Dermis microvascular lymphatic vessel endothelial cell (primary cell): ENCODE measurements at places on chromosomes 13 and 19. TPM values are rescaled to one million over a fixed set of nuclear protein-coding genes. Genes with fewer than 3 reads are reported as not detected.

TEAD2 gene
- total RNA-seq = 57.4 and 72.2 TPM in 2 replicates

NTF4 gene
- total RNA-seq = not detected in 2 replicates

DIRAS1 gene
- 0.13 TPM in 2 replicates for total RNA-seq

OR10H1 gene
- not detected in 2 replicates for total RNA-seq

FFAR2 gene
- not detected in 2 replicates for total RNA-seq

CGB3 gene
- not detected in 2 replicates for total RNA-seq

KLK5 gene
- not detected in 2 replicates for total RNA-seq

KLK6 gene
- not detected in 2 replicates for total RNA-seq

ZNF552 gene
- 7.2 and 7.5 TPM in 2 replicates for total RNA-seq

CD33 gene
- total RNA-seq = under 0.01 TPM in 1 of 2 replicates, not detected in the other

IER2 gene
- total RNA-seq = 18.6 and 31.1 TPM in 2 replicates

DNA sequence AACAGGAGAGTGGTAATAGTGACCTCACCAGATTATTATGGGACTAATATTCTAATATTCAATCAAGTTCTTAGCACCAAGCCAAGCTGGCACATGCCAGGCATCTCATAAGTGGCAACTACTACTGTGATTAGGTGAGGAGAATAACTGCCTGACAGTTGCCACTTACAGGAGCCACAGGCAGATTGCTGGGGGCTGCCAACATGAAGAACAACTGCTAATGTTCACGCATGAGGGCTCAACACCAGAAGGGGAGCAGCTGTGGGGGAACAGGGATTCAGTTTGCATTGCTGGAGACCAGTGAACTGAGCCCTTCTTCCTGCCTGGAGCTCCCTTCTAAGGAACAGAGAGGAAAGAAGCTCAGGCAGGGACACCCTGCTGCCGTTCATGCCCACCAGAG, 504.5 kb downstream of the FOXO1 start:
- no peak for DNase-seq

GRCh38 chr19:42115219-42115618, 17.0 kb downstream of the POU2F2 start:
- DNase-seq = no peak

DNA sequence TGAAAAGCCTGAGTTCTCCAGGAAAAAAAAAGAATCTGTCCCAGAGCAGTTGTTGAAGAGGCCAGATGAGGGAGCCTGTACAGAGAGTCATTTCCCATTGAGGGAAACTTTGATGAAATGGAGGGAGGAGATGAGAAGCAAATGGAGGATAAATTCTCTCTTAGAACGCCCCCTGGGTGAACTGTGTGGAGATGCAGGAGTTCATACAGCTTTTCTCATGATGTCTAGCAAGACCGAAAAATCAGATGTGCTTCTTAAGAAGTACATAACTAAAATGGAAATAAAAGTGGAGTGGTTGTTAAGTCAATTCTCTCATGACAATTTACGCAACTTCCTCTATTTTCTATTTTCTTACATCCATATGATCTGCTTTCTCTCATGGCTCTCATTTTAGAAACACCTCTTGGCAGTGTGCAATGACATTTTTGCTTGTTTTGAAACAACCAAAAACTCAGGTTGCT, 1263.1 kb downstream of the PCDH9 start:
- peak; percentile 64 for DNase-seq

- no peak for DNase-seq
Measured at GRCh38 chr19:32566246-32566830, 14.7 kb upstream of the PDCD5 start.

- no peak for DNase-seq
Measured at GRCh38 chr19:46603752-46604231, 2.7 kb downstream of the CALM3 start.

DNA sequence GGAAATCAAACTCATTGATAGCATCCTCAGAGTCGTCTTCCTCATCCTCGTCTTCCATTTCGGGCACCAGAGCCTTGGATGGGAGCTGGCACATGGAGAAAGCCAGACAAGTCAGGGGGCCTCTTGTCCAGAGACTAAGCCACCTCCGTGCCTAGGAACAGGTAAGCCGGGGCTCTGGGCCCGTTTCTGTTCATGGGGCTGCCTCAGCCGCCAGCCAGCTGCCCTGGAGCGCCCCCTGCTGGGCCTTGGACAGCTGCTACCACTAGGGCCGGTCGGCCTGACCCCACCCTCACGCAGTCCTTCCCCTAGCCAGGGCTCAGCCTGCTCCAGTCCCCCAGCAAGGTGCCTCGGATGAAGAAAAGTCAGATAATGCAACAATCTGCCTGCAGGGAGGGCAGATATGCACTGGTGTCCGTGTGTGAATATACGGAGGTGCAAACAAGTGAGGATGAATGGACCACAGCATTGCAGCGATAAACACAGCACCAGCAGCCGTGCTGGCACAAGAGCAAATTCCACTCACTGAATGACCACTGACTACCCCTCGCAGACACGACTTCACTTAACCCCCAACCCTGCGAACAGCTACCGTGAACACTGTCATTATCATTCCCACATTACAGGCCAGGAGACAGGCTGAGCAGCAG, 11.9 kb upstream of the PRKD2 start:
- peak; percentile 71 for DNase-seq

GRCh38 chr13:50521831-50522149, 321.7 kb downstream of the DLEU7 start:
- DNase-seq = no peak

- DNase-seq = no peak
Measured at GRCh38 chr13:100396776-100397175, 191.8 kb downstream of the GGACT start.

DNA sequence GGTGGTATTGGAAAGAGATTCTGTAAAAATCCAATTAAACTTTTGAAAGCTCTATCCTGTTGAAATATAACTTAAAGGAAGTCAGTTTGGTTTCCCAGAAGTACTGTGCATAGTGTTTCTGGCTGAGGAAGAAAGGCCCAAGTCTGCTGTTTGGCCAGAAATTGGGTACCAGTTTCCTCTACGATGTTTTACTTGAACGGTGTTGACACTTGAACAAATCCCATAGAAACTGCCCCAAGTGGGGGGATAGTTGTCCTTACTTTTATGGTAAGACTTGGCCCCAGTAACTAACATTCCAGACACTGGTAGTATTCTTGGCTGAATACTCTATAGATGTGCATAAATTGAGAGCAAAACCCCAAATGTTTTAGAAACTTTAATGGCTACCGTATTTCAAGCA, 14.2 kb downstream of the KLF5 start:
- no peak for DNase-seq

- DNase-seq = no peak
Measured at GRCh38 chr19:38883286-38883685, 5.2 kb upstream of the RINL start.

DNA sequence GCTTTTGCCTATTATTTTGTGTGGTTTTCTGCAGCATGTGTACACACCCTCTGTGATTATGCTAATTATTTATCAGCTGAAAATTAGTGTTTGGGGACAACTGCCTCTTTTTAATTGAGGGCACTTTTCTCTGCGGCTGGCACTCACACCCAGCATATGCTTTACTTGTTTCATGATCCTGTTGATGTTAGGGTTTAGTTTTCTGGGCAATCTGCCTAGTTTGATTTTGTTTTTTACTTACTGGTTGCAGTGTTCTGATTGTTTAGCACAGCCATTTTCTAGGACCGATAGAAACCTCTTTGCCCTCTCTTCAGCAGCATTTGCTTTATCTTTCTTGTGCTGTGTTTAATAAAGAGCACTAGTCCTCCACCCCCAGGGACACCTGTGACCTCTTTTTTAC, 161.6 kb downstream of the PAN3 start:
- DNase-seq = no peak

DNA sequence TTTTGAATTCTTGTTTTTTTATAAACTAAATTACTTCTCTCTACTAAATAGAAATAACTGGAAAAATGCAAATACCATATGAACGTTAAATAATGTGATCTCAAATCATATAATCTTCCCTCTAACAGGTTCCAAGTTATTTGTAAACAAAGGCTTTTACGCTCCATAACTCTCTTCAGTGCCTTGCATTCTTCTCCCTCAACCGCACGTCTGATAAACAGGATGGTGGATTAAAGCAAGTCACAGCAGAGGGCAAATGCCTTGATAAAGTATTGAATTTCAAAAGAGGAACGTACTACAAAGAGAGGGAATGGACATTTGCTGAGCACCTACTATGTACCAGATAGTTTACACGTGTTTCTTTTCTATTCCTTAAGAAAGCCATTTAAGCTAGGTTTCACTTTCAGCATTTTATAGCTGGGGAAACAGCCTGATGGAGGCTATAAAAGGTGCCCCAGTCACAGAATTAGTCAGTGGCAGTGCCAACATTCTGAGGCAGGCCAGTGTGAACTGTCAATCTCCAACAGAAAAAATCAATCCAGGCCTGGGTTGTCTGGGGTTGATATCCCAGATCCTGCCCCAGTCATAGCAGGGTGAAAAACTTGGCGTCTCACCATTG, 15.8 kb downstream of the MRPS31 start:
- DNase-seq = no peak

DNA sequence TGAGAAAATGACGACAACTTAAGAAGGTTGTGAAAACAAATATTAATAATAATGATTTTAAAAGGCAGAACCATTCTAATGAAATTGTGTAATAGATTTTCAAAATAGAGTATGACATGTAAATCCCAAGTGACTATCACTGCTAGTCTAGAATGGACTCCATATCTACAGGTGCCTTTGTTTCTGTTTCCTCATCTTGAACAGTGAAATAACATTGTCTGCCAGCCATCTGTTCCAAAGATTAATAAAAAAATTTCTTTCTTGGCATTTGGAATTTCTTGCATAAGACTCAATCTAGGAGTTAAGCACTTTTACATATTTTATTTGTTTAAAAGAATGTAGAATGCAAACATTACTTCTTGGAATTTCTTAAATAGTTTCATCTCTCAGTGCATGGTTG, 520.1 kb upstream of the ARGLU1 start:
- no peak for DNase-seq

DNA sequence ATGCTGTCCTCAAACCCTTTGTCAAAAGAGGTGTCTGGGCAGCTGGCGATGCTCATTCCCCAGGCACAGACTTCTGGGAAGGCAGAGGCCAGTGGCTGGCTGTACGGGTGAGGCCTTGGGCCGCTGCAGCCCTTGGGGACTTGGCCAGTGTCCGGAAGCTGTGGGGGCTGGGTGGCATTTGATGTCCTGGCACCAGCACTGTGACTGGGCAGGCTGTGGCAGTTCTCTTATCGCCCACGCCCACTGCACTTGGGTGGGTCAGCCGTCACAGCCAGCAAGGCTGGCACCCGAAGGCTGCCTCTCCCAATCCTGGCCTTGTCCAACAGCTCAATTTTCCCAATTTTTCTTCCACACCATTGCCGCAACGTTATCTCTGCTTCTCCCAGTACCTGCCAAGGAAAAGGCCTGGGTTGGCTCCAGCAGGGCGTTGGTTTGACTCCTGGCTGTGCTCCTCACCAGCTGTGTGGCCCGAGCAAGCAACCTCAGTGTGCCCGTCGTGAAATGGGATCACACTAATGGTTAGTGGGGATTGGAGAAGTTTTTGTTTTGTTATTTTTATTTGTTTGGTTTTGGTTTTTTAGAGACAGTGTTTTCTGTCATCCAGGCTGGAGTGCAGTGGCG, 12.7 kb upstream of the SLC44A2 start:
- DNase-seq = no peak

DNA sequence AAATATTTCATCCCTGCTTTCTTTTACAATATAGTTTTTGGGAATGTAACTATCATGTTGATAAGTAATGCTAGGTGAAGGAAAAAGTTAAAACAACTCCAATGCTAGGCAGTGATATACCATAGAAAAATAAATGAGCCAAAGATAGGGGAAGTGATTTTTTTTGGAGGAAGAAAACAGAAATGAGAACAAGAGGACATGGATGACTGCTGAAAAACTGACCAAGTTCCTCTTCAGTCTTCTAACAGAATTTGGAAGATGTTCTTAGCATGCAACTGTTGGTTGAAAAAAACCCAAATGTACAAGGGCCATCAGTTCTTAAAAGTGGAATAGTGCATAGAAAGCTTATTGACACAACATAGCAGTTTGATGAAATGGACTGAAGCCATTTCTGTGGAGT, 262.5 kb upstream of the STARD13 start:
- DNase-seq = no peak

- DNase-seq = no peak
Measured at GRCh38 chr13:92768602-92769001, 458.0 kb upstream of the GPC6 start.

GRCh38 chr19:41530761-41531301, 45.1 kb upstream of the CEACAM21 start:
- DNase-seq = peak; percentile 95

GRCh38 chr13:103953859-103954258, 887.6 kb upstream of the SLC10A2 start:
- no peak for DNase-seq

DNA sequence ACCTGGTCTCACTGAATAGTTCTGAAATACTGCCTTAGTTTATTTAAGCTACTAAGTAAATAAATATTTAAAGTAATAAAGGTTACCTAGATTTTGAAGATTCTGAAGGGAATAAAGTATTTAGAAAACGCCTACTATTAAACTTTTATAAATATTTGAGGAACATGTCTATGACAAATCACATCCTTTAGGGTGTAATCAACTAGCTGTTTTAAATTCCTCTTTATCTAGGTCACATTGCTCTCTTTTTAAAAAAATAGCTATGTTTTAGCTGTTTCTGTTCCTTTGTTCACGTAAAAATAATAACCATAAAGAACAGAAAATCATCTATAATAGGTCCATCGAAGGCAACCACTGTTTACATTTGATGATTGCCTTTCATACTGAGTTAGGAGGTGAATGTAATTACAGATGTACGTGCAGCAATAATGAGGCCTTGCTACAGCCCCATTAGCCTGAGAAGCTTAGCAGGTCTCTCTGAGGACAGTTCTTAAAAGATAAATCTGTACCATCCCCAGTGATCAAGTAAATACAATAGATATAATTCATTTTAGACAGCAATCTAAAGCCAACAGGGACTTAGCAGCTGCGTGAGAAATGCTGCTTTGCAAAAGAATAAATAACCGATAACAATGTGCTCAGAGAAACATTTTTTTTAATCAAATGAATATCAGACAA, 449.5 kb downstream of the LIG4 start:
- DNase-seq = no peak

GRCh38 chr19:1252821-1253513, 4.6 kb downstream of the MIDN start:
- DNase-seq = peak; percentile 91

- no peak for DNase-seq
Measured at GRCh38 chr13:44093607-44094564, 214.2 kb downstream of the LACC1 start.

DNA sequence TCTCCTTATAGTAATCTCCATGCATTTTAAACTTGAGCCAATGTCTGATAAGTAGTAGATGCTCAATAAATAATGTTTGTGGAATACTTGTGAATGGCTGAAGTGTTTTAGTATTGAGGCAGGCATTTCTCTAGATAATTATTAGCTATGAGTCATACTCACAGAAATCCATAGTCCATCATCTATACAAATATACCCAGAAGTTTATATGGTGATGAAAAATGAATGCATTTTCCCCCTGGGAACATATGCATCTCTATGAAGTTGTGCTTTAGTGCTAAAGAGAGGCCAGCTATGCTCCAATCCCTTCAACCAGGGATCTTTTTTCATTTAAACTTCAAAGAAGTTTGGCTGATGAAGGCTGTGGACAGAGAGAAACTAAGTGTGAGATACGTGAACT, 17.2 kb downstream of the MBNL2 start:
- DNase-seq = no peak

- no peak for DNase-seq
Measured at GRCh38 chr13:73300718-73301425, 242.1 kb downstream of the KLF5 start.
